ENCODE measurements at places on chromosomes 3 and 15.

- no peak for DNase-seq
Observed at GRCh38 chr3:11717301-11717700, 73.6 kb upstream of the VGLL4 start.

DNA sequence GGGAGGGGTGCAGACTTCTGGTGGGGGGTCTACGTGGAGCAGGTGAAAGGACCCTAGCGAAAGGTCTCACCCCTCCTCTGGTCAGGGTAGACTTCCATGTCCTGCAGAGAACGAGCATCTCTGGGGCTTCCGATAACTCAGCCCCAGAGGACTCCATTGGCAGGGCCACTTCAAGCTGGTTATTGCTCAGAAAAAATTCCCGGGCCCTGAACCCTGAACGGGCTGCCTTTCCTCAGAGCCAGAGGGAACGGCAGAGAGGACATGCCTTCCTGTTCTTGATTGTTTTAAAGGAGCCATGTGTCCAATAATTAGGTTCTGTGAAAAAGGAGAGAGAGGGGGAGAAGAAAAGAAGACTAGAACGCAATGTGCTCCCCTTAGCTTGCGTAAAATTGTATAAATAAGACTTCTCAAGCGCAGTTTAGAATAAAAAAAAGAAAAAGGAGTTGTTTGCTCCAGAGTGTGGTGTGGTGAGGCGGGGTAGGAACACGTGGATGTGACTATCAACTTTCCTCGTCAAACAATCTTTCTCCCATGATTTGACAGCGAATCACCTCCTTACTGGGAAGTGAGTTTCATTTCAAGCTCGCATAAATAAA is 193.4 kb upstream of the UBE2E1 start:
- DNase-seq = no peak

- DNase-seq = no peak
Observed at GRCh38 chr3:117450026-117450425, 740.4 kb downstream of the TUSC7 start.

DNA sequence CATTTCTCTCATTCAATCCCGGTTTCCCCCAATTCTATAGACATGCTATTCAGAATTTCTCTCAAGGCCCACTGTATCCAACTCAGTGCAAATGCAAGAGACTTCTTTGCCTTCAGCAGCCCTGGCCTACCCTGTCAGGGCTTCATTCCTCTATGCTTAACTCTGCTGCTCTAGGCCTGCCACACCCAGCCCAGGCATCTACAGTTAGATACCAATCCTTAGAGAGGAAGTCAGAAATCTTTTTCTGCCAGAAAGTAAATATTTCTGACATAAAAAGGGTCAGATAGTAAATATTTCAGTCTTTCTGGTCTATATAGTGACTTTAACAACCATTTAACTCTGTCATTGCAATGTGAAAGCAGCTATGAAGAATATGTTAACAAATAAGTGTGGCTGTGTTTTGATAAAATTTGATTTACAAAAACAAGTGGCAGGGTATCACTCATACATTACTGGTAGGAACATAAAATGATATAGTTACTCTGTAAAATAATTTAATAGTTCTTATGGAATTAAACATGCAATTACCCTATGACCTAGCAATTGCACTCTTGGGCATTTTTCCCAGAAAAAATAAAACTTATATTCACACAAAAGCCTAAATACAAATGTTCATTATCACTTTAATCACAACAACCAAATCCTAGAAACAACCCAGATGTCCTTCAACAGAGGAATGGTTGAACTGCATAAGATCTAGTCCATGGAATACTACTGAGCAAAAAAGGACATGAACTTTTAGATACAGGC is 942.0 kb downstream of the SQOR start:
- DNase-seq = no peak

DNA sequence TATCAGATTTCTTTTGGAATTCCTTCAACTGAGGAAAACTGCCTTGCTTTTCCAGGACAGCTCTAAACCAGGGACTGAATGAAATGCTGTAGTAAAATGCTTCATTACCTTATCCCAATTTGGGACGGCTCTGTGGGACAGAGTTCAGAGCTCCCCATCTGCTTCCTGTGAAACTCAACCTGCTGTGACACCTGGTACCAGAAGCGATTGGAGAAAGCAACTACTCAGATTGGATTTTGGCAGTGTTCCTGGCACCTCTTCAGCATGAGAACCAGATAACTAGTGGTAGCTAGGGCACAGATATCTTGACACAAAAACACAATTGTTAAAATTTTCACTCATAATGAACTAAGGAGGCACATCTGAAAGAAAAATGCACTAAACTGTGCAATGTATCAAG is 539.1 kb downstream of the SI start:
- no peak for DNase-seq

DNA sequence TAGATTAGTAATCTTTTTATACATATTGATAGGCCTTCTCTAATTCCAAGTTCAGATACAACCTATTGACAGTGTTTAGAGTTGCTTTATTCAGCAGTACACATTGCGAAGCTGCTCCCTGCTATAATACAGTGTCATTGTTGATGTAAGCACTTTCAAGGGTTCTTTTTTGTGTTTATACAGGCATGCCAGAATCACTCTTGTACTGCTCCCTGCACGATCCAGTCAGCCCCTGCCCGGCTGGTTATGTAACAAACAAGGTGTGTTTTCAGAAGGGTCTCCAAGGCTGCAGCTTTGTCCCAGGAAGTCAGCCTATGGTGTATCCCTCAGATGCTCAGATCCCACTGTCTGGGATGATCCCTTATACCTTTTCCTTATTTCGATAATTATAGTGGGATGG is 11.3 kb downstream of the QTRT2 start:
- no peak for DNase-seq

- no peak for DNase-seq
Observed at GRCh38 chr3:187889601-187890404, 144.5 kb upstream of the BCL6 start.

DNA sequence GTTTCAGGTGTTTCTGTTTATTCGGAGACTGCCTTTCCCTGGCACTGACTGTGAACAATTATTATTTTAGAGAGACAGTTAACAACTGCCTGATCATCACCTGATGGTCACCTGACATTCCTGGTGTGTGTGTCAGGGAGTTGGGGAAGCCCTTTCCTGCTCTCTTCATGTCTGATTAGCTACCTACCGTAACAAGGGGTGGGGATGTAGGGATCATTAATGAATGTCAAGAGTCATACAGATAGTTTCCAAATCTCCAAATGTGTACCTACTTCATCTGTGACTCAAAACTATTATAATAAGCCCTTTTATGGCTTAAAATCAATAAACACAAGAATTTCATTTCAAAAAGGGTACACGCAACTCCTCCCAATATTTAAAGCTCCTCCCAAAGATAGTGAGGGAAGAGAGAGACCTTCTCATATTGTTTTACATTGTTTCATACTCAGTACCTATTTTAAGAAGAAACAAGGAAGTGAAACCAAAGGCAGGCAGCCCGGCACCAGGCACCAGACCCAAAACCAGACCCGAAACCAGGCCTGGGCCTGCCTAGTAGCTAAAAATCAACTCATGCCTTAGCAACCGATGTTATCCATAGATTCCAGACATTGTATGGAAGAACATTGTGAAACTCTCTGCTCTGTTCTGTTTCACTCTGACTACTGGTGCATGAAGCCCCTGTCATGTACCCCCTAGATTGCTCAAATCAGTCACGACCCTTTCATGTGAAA is 844.9 kb upstream of the ALCAM start:
- no peak for DNase-seq

- DNase-seq = no peak
Observed at GRCh38 chr15:93706495-93707292, 524.7 kb upstream of the MCTP2 start.
